ENCODE measurements at places on chromosomes 1 and 21.

DNA sequence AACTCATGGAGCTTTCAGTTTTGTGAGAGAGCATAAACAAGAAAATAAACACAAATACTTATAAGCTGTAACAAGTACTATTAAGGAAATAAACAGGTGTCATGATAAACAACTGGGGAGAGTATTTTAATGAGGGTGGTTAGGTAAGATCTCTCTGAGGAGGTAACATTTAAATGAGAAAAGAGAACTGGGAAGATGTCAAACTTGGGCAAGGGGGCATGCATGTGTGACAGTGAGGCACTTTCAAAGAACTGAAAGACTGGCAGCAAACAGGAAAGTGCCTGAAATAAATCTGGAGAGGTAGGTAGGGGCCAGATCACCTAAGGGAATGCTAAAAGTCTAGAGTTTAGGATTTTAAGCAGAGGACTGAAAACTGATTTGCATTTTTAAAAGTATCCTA is 37.8 kb downstream of the NSL1 start:
- DNase-seq = no peak

DNA sequence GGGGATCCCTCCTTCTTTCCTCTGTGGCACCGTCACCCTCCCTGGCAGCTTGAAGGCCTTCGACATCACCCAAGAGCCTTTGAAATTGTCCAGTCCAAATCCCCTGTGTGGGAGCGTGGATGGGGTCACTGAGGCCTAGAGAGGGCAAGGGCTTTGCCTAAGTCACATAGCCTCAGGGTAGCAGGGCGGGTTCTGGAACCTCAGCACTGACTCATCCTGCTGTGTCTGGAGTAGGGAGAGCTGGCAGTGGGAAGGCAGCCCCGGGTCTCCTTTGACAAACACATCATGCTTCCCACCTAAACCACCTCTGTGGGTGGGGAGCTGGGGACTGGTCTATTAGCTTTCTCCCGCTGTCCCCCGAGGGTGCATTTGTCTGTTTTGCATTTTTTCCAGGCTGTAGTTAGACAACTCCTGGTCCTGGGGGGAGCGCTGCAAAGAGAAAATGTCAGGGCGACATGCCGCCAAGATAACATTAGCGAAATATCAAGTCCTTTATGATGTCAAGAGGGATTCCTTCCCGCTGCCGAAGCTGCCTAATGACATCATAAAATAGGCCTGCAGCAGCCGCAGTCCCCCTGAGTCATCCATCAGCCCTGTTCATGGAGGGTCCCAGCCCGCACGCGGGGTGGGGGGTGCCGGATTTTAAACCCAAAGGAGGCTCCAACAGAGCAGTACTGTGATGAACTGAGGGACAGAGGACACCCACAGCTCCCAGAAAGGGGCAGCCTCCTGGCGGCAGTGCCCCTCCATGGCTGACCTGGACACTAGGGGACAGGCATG is 77.0 kb upstream of the POU3F1 start:
- no peak for DNase-seq

DNA sequence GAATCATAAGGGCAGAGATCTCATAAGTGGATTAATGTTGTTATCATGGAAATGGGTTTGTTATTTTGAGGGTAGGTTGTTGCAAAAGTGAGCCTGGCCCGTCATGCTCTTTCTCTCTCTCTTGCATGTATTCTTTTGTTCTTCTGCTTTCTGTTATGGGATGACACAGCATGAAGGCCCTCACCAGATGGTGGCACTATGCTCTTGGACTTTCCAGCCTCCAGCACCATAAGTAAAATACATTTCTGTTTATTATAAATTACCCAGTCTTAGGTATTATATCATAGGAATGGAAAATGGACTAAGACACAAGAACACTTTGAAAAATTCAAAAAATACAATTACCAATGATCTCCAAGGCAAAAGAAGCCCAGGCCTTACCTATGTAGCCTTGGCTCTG is 676.1 kb downstream of the PTPRU start:
- DNase-seq = peak; percentile 7

DNA sequence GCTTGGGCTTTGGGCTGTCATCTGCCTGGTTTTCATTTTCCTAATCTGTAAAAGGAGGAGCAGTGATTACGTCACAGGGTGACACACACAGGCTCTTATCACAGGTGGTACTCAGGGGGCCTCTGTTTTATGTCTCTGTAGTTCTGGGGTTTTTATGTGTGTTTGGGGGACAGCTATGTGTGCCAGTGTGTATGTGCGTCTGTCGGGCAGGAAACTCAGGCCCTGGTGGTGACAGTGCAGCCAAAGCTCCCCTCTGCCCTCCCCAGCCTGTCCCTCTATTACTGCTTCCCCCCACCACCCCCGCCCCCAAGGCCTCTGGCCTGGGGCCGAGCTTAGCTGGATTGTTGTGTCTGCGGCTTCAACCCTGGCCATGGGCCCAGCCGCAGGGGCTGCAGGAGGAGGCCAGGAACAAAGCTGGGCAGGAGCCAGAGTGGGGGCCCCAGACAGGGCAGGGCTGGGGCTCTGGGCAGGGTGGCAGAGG is 13.3 kb downstream of the MFAP2 start:
- no peak for DNase-seq

GRCh38 chr1:43977376-43978263 is 1.4 kb upstream of the B4GALT2 start:
- DNase-seq = no peak

DNA sequence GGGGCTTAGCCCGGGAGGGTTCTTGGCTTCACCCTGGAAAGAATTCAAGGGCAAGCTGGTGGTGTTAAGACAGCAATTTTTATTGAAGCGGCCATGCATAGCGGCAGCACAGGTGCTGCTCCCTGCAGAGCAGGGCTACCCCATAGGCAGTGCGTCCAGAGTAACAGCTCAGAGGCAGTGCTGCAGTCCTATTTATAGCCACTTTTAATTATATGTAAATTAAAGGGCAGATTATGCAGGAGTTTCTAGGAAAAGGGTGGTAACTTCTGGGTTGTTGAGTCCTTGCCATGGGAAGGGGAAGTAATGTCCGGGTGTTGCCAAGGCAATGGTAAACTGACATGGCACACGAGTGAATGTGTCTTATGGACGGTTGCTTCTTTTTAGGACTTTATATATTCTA is 57.0 kb downstream of the VPS26C start:
- DNase-seq = no peak

DNA sequence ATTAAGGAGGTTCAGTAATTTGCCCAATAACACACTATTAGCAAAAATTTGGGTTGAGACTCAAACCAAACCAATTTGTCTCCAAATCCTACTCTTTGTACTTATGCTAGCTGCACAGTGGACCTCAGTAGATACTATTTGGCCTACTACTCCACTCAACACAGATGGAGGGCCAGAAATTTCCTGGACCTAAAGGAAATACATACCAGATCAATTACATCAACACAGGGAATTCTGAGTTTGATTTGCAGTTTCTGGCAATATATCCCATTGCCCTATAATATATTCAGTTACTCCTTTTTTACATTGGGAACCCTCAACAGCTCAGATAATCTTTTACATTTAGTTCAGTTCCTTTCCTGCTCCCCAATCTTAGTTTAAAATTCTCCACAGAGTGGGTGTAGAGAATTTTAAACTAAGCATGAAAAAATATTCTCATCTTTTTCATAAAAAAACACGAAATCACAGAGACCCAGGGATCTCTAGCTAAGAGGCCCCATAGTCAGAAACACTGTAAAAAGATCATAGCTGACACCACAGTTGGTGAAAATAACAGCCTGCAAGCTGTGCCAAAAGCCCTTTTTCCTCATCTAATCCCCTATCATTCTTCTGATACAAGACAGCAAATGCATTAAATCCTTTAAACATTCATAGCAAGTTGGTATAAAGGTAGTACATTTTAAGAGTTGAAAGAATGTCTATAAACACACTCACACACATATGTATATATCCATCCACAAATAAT is 317.7 kb upstream of the ESRRG start:
- DNase-seq = no peak

DNA sequence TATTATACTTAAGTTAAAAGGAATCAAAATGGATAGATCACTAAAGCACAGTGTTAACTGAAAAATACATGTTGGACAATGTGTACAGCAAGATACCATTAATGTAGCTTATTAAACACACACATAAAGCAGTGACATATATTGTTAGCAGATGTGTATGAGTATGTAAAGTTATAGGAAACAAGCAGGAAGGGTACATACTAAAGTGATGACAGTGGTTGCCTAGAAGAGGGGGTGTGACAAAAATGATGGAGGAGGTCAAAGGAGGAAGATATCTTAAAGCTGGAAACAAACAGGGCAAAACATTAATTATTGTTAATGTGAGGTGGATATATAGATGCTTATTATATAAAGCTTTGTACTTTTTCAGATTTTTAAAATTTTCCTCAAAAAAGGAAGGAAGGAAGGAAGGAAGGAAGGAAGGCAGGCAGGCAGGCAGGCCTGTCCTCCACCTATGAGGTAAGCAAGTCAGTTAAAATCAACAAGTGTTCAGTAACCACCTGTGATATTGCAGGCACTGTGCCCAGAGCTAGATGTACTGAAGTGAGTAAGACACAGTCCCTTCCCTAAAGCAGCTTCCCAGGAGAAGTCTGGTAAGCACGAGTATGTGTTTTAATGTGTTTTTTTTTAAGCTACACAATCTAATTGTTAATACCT is 252.9 kb upstream of the NR5A2 start:
- no peak for DNase-seq

DNA sequence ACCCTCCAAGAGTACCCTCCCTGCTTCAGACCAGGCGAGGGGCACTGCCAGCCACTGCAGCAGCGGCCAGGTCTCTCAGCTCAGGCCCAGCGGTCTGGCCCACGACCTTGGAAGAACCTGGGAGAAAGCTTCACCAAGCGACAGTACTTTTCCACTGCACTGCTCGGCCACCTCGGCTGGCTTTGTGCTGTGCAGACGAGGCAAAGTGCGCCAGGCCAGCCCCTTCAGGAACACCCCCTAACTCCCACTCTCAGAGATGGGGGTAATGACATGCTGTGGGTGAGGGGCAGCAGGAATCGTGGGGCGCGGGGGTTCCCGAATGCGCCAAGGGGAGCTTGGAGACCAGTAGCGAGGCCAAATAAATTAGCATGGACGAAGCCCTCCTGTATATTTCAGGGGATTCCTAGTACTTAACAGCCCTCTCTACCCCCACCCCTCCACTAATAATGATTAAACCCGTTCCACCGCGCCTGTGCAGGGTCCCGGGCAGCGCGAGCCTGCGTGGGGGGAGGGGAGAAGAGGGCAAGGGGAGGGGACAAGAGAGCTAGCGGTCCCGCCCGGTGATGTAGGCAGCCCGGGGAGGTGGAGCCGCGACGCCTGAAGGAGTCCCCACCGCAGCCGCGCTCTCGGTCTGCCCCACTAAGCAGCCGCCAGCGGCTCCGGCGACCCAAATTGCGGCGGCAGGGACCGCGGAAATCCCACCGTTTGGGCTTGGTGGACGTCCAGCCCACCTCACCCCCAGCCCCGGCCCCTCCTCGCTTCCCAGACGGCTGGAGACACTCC is at the start of gene FAM43B:
TSS of gene FAM43B (plus strand) at position 629 of the 783 bp plus-strand sequence. CDS start 401 bp downstream, outside the sequence.
- no peak for DNase-seq

GRCh38 chr1:155083865-155084721 is 5.5 kb downstream of the EFNA3 start:
- peak; percentile 24 for DNase-seq

DNA sequence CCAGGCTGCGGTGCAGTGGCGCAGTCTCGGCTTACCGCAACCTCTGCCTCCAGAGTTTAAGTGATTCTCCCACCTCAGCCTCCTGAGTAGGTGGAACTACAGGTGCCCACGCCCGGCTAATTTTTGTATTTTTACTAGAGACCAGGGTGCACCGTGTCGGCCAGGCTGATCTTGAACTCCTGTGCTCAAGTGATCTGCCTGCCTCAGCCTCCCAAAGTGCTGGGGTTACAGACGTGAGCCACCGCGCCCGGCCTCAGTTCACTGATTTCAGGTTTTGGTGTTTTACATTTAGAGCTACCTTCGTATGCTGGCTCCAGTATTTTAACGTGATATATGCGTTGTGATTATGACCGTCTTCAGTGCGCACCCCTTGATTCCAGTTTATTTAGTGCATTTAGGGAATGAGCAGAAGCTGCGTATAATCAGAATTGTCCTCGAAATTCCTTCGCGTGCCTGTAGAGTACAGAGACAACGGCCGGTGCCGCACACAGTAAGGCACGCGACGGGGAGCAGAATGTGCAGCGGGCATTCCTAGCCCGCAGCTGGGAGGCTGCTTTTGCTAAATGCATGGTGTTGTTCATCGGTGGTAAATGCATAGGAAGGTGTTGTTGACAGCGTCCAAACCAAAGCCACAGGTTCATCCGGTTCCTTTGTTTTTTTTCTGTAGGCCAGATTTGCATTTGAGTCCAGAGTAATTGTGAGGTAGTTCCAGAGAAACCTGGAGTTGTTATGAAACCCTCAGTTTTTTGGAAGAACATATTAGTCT is 48.9 kb upstream of the DIP2A start:
- DNase-seq = no peak

- DNase-seq = no peak
Observed at GRCh38 chr21:36762642-36763041, 63.7 kb downstream of the SIM2 start.

DNA sequence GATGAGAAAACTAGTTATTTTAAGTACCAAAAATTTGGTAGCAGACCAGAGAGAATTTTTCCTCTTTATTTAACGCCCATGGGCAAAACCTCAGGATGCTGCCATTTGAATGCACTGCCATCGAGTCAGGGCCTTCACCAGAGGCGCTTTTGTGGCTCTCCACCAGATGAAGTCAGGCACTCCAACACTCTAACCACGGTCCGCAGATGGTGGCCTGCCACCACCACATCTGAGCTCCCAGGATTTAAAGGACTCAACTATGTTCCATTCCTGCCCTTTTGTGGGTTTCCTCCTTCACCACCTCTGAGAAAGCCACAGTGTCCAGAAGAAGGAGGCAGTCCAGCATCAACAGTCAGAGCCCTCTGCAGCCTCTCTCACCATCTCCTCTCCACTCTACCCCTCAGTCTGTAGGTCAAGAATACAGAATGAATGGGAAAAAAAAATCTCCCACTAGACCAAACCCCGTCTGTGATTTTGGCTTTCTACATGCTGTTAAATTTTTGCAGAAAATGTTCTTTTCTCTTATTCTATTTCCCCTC is 647.4 kb downstream of the USP25 start:
- no peak for DNase-seq

- DNase-seq = no peak
Observed at GRCh38 chr1:42970143-42970542, 11.5 kb upstream of the SLC2A1 start.

- DNase-seq = no peak
Observed at GRCh38 chr1:74748960-74749359, 16.0 kb downstream of the TYW3 start.

DNA sequence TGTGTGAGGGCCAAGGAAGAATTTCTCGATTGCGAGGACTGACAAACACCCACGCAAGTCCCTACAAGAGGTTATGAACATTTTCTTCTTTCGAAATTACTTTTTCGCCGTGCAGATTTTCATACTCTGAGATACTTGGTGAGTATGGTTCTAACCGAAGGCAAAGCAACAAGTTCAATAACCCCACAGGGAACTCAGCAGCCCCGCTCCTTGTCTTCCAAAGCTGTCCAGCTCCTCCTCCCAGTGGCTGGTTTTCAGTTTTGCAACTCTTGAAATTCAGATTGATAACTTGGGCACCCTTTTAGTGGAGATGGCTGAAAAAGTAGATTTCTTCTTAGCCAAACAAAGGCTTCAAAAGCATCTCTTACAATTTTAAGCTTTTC is 154.4 kb downstream of the SETD4 start:
- DNase-seq = no peak

GRCh38 chr1:15949453-15950245 is 26.3 kb downstream of the ZBTB17 start:
- DNase-seq = peak; percentile 96
